ENCODE measurements at places on chromosomes 6 and 20. TPM values are rescaled to one million over a fixed set of nuclear protein-coding genes. Genes with fewer than 3 reads are reported as not detected.

BTN1A1 gene
- total RNA-seq: not detected

UCKL1 gene
- 16.8 TPM for total RNA-seq

FAXC gene
- 3.2 TPM for total RNA-seq

YWHAB gene
- total RNA-seq: 70.8 TPM

VNN1 gene
- total RNA-seq: 0.13 TPM

LRRN4 gene
- not detected for total RNA-seq

SLC22A7 gene
- total RNA-seq: not detected

KCNK17 gene
- not detected for total RNA-seq

MRPL14 gene
- 66.3 TPM for total RNA-seq

FOXP4 gene
- total RNA-seq: 2.3 TPM

GHRH gene
- total RNA-seq: not detected

TRDN gene
- total RNA-seq: not detected

HIVEP2 gene
- 14.0 TPM for total RNA-seq

CRISP3 gene
- under 0.01 TPM for total RNA-seq

DNAH8 gene
- not detected for total RNA-seq

C20orf202 gene
- total RNA-seq: not detected

FBXO5 gene
- 1.8 TPM for total RNA-seq

SLC22A1 gene
- 1.3 TPM for total RNA-seq

RNF39 gene
- total RNA-seq: 1.7 TPM

SMOC2 gene
- 0.90 TPM for total RNA-seq

ECT2L gene
- 0.13 TPM for total RNA-seq

TNF gene
- total RNA-seq: not detected

ESR1 gene
- total RNA-seq: 0.13 TPM

PIGT gene
- total RNA-seq: 20.1 TPM

NNAT gene
- not detected for total RNA-seq

HUS1B gene
- total RNA-seq: 1.4 TPM

MOXD1 gene
- total RNA-seq: 1.6 TPM

MEP1A gene
- total RNA-seq: not detected

SMLR1 gene
- total RNA-seq: not detected

BHLHE23 gene
- total RNA-seq: not detected

SGK2 gene
- 0.38 TPM for total RNA-seq

HLA-DQA1 gene
- total RNA-seq: not detected

HS3ST5 gene
- total RNA-seq: not detected

SLC25A27 gene
- 5.3 TPM for total RNA-seq

KIFC1 gene
- total RNA-seq: 0.26 TPM

HLA-DOA gene
- total RNA-seq: not detected

Data from bronchial epithelial cell (primary cell).